Right renal pelvis (tissue), 4 donors: ENCODE measurements at places on chromosomes 1 and 21. TPM values are rescaled to one million over a fixed set of nuclear protein-coding genes. Genes with fewer than 3 reads are reported as not detected.

DNA sequence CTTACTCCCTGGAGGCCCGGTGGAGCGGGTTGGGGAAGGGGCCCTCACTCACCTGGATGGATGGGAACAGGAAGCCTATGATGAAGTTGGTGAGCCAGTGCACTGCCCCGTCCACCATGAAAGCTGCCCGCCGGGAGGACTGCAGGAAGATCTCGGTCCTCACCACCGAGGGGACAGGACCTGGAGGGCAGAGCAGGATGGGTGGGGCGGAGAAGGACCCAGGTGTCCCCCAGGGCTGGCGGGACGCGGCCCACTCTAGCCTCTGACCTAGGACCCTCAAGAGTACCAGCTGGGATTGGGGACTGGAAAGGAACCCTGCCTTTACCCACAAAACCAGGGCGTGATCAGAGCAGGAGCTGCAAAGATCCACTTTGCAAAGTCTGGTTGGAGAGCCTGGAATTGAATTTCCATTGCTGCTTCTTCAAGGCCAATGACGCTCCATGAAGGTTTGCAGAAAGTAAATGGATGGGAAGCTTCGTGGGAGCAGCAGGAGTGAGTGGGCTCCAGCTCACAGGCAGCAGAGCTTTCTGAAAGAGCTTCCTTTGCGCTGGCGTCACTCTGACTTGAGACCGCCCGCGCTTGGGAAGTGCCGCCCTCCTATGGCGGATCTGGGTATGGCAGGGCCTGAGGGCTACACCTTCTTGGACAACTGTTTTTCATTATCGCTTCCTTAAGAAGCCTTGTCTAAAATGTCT, 21.4 kb downstream of the SLC2A7 start:
- peak; percentile 50 for DNase-seq

DNA sequence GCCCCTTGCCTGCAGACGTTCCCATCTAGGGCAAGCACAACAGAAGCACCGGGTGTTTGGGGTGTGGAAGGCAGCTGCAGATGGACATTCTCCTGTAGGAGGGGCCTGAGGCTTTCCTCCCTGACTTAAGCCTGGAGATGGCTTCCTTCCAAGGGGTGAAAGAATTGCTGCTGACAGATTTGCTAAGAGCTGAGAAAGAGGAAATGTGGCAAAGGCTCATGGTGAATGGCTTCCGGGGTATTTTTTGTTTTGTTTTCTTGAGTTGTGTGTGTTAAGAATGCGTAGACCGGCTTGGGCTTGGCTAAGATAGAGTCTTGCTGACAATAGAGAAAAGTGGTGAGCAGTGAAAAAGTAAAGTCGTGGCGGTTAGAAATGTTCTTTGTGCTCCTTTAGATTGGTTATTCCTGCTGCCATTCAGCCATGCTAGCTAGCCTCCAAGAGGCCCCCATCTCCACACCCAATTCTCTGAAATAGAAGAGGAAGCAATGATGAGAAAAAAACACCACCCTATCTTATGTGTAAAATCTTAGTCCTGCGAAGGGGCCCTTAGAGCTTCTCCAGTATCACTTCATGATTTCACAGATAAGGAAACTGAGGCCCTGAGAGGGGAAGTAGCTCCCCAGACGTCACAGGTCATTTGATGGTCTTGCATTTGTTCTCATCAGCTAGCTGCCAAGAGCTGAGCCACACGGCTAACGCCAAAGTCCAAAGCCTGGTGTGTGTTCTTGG, 36.9 kb downstream of the EIF2D start:
- no peak for DNase-seq

DNA sequence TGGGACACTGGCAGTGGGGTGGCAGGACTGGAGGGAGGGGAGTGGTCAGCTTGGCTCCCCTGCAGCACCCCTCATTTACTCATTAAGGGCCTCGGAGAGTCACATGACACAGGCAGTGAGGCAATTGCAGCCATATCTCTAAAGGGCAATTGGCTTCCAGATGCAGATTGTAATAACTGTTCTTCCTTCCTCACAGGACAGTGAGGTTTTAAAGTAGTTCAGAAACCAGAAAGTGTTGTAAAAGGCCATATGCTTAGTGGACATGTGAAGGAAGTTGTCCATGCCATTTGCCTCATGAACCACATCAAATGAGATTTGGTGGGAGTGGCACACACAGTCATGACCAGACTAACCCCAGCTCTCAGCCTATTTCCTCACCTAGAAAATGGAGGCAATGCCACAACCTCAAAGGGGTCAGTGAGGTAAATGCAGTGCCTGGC, 11.1 kb downstream of the MTX1 start:
- no peak for DNase-seq

GRCh38 chr1:84715342-84716019, 25.2 kb upstream of the SSX2IP start:
- no peak for DNase-seq

DNA sequence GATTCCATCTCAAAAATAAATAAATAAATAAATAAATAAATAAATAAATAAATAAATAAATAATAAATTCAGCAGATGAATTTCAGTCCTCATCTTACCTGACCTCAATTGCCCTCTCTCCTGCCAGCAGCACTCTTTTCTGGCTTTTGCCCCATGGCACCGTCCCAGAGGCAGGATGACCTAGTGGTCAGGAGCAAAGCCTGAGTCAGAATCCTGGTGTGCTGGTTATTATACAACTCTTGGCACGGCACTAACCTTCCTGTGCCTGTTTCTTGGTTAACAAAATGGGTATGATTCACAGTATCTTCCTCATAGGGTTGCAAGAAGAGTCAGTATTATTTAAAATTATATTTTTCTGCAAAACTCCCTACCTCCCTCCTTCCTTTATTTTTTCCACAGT, 43.0 kb downstream of the NKAIN1 start:
- no peak for DNase-seq

DNA sequence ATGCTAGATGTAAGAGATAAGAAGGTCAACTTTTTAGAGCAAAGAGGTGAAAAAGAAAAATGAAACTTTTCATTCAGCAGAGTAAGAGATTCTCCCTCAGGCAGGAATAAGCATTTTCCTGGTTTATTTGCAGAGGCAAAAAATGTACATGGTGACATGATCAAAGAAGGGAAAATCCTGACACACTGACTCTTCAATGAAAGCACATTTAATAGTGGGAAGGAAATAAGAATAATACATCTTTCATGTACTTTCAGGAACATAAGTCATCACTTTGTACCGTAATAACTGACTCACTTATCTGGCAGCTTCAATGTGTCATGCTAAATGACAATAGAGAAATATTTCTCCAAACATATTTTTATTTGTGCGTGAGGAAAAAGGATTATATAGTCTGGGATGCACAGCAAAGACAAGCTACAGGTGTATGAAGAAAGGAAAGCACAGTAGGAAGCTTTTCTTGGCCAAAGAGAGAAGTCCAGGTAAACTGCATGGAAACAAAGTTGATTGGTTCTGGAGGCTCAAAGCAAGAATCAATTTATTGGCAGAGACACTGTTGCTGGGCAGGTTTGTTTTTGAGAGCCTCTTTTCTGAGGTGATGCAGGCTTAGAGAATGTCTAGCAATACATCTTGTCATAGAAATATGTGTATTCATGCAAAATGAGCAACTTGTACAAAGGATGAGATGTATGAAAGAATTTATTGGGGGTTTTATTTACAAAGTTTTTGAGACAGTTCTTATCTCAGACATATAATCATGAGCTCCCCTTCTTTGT, 1409.0 kb downstream of the PLA2G4A start:
- DNase-seq, result no peak

- no peak for DNase-seq
Measured at GRCh38 chr1:232463225-232463624, 166.7 kb downstream of the SIPA1L2 start.

GRCh38 chr1:99173282-99173681, 91.0 kb upstream of the PLPPR4 start:
- no peak for DNase-seq

DNA sequence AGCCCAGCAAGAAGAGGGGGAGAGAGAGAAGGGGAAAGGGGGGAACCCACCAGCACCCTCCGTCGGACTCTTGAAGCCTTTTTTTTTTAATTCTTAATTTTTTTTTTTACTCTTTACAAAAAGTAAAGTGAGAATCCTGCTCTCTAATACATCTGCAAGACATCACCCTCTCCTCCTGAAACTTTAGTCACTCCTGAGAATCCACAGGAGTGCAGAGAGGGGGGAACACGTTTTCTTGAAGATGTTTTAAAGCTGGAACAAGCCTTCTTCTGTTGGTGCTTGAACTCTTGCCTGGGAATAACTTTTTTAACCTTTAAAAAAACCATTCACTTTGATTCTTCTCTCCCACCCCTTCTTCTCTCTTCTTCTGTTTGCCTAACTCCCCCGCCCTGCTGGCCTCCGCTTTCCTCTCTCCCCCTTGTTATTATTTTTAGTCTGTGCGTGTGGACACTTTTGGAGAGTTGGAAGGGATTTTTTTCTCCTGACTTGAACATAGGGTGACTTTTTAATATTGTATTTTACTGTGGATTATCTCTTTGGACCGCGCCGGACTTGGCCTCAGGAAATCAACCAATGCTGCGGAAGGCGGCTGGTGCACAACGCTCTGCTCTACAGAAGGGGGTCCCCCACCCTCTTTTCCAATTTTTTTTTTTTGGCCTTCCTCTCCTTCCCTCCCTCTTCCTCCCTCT, 383 bp upstream of the PRRX1 start:
- no peak for DNase-seq

DNA sequence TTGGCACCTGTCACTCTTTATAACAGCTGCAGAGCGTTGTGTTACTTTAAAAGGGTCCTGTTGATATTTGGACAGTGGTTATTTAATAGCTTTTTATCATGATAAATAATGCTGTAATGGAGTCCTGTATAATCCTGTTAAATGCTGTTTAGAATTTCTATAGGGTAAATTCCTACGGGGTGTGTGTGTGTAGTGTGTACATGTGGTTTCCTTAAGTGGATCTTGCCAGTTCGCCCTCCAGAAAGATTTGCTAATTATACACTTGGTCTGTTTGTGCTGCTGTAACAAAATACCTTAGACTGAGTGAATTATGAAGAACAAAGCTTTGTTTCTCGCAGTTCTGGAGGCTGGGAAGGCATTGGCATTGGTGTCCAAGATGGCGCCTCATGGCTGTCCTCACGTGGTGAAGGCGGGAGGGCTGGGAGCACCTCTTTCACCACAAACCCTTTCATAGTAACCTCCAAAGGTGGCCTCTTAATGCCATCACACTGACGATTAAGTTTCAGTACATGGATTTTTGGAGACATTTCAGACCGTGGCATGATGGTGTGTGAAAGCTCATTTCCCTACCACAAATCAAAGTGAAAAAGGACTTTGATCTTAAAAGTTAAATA, 11.2 kb downstream of the PRMT2 start:
- DNase-seq, result no peak

- DNase-seq, result no peak
Measured at GRCh38 chr1:51636191-51636590, 19.3 kb downstream of the OSBPL9 start.

GRCh38 chr1:94119796-94120569, 965 bp downstream of the ABCA4 start:
- no peak for DNase-seq

The PALMD gene
- 2.2 TPM for polyA plus RNA-seq
